ENCODE measurements at places on chromosomes 6 and 20.

GRCh38 chr20:57361517-57361916, 10.5 kb downstream of the RAE1 start:
- no peaks in the 10 kb centered on the region for H3K4me1 ChIP-seq
- no peak overlapping the region for H3K4me3 ChIP-seq
- H3K27me3 ChIP-seq, result no peaks in the 10 kb centered on the region
- no peak for DNase-seq
- no peak overlapping the region for H3K27ac ChIP-seq

DNA sequence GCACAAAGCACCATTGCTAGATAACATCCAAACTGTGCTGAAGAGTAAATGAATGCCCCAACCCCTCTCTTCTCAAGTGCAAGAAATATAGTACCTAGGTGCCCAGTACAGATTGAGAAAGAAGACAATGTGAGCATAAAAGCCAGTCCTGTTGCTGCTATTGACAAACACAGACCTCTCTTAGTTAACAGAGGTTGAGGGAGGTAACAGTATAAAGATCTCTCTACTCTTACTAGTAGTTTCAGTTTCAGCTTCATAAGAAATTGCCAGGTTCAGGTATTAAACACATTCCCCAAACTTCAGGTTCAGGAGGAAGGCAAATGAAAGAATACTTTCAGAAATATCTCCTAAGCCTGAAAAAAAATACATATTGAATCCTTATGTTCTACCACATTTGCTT, 31.4 kb downstream of the TBC1D32 start:
- H3K4me1 ChIP-seq, result no peaks in the 10 kb centered on the region
- no peak overlapping the region for H3K4me3 ChIP-seq
- DNase-seq, result no peak
- H3K27me3 ChIP-seq, result no peaks in the 10 kb centered on the region

GRCh38 chr6:36780442-36781177, 58.6 kb downstream of the CPNE5 start:
- no peaks in the 10 kb centered on the region for H3K4me1 ChIP-seq
- no peaks in the 10 kb centered on the region for H3K36me3 ChIP-seq

DNA sequence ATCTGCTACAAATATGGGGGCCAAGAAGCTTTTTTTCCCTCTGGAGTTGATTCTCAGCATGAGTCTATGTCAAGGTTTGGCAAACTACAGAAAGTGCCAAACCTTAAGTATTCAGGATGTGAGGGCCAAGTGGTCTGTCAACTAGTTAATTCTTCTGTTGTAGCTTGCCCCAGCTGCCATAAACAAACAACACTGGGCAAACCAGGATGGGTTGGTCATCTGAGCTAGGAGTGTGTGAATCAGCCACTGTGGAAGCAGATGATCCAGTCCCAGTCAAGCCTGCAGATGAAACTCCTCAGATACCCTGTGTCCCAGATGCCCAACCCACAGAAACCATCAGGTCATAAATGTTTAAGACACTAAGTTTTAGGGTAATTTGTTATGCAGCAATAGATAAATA, 103.0 kb upstream of the MOCS1 start:
- H3K36me3 ChIP-seq, result no peaks in the 10 kb centered on the region
- H3K4me1 ChIP-seq, result no peaks in the 10 kb centered on the region
- DNase-seq, result no peak
- H3K4me3 ChIP-seq, result no peak overlapping the region
- H3K27ac ChIP-seq, result no peak overlapping the region

GRCh38 chr6:1972962-1973361, 272.4 kb downstream of the GMDS start:
- H3K4me1 ChIP-seq, result peaks cover 28% of the 10 kb centered on the region
- no peaks in the 10 kb centered on the region for H3K36me3 ChIP-seq
- no peaks in the 10 kb centered on the region for H3K27me3 ChIP-seq
- no peak overlapping the region for H3K27ac ChIP-seq
- DNase-seq, result no peak

All from thyroid gland (tissue), 4 donors.